ENCODE measurements at places on chromosomes 13 and 19. TPM values are rescaled to one million over a fixed set of nuclear protein-coding genes. Genes with fewer than 3 reads are reported as not detected.

GRCh38 chr13:71218960-71219359 is 648.0 kb downstream of the DACH1 start:
- no peak overlapping the region for H3K4me3 ChIP-seq
- no peaks in the 10 kb centered on the region for H3K36me3 ChIP-seq
- H3K27ac ChIP-seq, result no peak overlapping the region
- no peak for DNase-seq
- H3K4me1 ChIP-seq, result no peaks in the 10 kb centered on the region

Gene EDDM13
- not detected for polyA plus RNA-seq

Gene UBE2L5
- polyA plus RNA-seq, result 0.31 TPM

Gene BICRA
- 1.5 TPM for polyA plus RNA-seq

Gene ZNF561
- polyA plus RNA-seq, result 28.2 TPM

GRCh38 chr13:75365724-75366173 is 116.2 kb downstream of the TBC1D4 start:
- no peak overlapping the region for H3K4me3 ChIP-seq
- no peak for DNase-seq
- no peaks in the 10 kb centered on the region for H3K36me3 ChIP-seq
- H3K27me3 ChIP-seq, result no peaks in the 10 kb centered on the region

DNA sequence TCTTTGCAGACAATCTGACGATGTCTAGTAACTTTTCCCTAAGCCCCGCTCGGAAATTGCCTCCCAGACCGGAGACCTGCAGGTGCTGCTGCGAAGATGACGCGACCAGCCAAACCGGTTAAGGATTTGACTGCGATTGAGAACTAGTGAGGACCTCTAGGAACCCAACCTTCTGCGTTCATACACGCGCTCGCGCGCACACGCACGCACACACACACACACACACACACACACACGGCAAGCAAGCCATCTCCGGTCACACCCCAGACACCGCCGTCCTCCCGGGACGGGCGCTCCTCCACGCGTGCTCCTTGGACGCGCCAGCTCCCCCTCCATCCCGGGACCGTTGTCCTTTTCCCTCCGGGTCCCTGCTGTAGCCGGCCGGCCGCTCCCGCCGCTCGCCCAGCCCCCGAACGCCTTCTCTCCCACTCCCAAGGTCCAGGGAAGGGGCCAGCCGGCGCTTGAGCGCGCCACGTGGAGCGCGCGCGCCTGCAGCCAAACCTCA is 1.2 kb downstream of the TBC1D4 start:
- H3K36me3 ChIP-seq, result no peaks in the 10 kb centered on the region
- peak overlapping the region; percentile 99 for H3K4me3 ChIP-seq
- no peak overlapping the region for H3K27ac ChIP-seq
- peak; percentile 14 for DNase-seq
- peaks cover 47% of the 10 kb centered on the region for H3K27me3 ChIP-seq

Gene CLDND2
- not detected for polyA plus RNA-seq

DNA sequence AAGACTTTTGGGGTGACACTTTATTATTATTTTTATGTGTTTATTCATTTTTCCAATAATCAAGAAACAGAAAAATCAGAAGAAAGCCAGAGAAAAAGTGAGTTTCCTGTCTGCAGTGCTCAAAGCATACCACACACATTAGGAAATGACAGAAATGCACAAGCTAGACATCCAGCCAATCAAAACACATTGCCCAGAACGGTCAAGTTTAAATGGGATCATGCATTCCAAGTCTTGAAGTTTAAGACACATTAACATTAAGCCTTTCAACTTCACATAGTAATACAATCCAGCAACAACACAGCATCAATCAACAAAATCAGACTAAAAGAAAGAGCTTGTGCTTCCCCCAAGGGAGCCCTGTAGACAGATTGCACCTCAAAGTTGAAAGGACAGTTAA is 28.7 kb upstream of the MEDAG start:
- H3K4me1 ChIP-seq, result peaks cover 12% of the 10 kb centered on the region
- H3K27me3 ChIP-seq, result peaks cover 16% of the 10 kb centered on the region

Gene ZNF442
- not detected for polyA plus RNA-seq

GRCh38 chr13:30415430-30416030 is 6.8 kb upstream of the UBE2L5 start:
- H3K27me3 ChIP-seq, result no peaks in the 10 kb centered on the region
- H3K27ac ChIP-seq, result peak overlapping the region; percentile 24
- peaks cover 87% of the 10 kb centered on the region for H3K4me1 ChIP-seq
- H3K4me3 ChIP-seq, result peak overlapping the region; percentile 53
- H3K36me3 ChIP-seq, result no peaks in the 10 kb centered on the region

Data from naive B cell (primary cell).